ENCODE measurements at places on chromosomes 11 and 22.

DNA sequence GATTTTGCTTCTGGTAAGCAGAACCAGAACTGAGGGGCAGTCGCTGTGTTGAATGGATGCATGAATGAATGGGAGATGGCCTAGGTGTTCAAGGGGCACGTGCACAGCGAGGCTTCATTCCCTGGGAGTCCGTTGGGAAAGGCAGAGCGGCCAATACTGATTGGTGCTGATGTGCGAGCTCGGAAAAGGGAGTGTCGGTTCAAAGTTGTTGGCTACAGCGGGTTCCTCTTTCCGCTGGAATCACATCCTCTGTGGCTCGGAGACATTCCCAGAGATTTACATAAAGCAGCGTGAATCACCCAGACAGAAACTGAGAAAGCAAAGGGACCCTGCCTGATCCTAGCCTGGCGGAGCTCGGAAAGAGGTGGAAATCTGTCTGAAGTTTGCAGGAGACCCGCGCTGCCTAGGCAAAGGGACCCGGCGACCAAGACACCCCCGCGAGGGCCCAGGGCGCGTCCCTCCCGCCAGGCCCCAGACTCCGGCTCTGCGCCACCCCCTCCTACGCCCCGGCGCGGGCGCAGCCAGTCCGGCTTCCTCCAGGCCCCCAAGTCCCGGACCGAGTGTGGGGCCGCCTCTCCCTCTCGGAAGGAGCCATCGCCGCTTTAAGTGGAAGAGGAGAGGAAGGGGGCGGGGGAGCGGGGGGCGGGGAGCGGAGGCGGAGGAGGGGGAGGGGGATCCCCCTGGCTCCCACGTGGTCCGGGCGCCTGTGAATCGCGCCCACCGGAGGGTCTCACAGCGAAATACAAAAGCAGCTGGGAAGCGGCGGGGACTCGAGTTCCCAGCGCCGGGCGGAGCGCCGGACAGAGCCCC, at the start of gene FJX1:
FJX1 (plus strand) TSS at position 774 of the 810 bp plus-strand sequence. CDS start 177 bp downstream, outside the sequence.
- peak; percentile 93 for DNase-seq

DNA sequence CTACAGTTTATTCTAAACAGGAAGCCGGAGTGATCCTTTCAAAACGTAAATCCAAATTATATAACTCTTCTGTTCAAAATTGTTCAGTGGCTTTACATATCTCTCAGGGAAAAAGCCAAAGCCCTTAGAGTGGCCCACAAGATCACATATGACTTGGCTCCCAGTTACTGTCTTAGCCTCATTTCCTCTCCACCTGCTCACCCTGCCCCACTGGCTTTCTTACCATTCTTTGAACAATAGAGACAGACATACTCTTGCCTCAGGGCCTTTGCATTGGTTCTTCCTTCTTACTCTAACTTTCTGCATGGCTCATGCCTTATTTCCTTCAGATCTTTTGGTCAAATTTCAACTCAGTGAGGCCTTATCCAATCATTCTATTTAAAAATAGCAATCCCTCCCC, 52.1 kb downstream of the STIM1 start:
- DNase-seq, result no peak

- DNase-seq, result no peak
Measured at GRCh38 chr11:91023731-91024130, 800.9 kb upstream of the CHORDC1 start.

DNA sequence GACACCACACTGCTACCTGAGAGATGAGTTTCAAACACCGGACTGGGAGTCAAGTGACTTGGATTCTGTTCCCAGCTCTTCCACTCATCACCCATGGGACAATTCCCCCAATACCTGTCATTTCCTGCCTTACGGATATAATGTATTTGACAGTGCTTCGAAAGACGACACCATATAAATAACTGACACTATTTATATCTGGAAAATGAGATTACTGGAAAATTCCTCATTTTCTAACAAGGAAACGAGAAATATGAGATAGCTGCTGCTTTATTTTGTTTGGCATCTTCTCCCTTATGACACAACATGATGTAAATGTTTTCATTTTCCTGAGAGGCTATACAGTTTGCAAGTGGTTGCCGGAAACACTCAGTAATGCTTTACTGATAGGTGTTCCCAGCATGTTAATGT, 8.6 kb downstream of the HSCB start:
- DNase-seq, result peak; percentile 85

- peak; percentile 86 for DNase-seq
Measured at GRCh38 chr11:113546757-113547507, 71.7 kb upstream of the DRD2 start.

- DNase-seq, result no peak
Measured at GRCh38 chr11:105861225-105861624, 160.8 kb downstream of the MSANTD4 start.

DNA sequence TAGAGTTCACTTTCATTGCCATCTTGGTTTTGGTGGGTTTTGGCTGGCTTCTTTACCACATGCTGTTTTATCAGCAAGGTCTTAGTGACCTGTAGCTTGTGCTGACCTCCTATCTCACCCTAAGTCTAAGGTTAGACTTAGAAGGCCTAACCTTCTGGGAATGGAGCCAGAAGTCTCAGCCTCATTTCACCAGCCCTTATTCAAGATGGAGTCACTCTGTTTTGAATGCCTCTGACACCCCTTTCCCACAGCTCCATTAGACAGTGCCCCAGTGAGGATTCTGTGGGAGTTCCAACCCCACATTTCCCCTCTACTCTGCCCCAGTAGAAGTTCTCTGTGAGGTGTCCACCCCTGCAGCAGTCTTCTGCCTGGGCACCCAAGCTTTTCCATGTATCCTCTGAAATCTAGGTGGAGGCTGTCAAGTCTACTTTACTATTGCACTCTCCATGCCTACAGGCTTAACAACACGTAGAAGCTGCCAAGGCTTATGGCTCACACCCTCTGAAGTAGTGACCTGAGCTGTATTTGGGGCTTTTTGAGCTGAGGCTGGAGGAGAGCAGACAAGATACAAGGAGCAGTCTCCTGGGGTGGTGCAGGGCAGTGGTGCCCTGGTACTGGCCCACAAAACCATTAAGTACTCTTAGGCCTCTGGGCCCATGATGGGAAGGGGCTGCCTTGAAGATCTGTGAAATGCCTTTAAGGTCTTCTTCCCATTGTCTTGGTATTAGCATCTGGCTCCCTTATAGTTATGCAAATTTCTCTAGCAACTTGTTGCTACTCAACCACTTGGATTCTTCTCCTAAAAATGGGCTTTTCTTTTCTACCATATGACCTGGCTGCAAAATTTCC, 65.9 kb upstream of the SC5D start:
- DNase-seq, result no peak

DNA sequence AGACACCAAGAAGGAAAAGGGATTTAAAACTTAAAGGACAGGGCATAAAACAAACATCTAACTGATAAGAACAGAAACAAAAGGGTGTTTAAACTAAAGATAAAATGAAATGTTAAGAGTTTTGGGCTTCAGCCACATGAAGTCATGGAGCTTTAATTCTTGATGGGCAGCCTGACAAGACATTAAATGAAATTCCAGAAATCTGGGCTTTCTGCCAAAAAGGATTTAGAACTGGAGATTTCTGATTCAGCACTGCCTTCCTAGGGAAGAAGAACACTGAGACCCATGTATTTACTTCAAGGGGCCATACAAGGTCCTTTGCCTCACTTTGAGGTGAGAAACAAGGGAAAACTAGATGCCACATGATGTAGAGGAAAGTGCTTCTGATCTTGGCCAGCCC, 355.9 kb upstream of the RAG2 start:
- DNase-seq, result peak; percentile 31

- no peak for DNase-seq
Measured at GRCh38 chr11:44561964-44562734, 3.3 kb upstream of the CD82 start.

- no peak for DNase-seq
Measured at GRCh38 chr22:44575381-44576268, 77.6 kb upstream of the RTL6 start.

- DNase-seq, result no peak
Measured at GRCh38 chr11:66659763-66660162, 17.9 kb downstream of the RBM4B start.
